ENCODE measurements at places on chromosomes 11 and 22. TPM values are rescaled to one million over a fixed set of nuclear protein-coding genes. Genes with fewer than 3 reads are reported as not detected.

GRCh38 chr11:976431-977160 lies 50.9 kb downstream of the AP2A2 start:
- H3K4me1 ChIP-seq = no peaks in the 10 kb centered on the region
- H3K4me3 ChIP-seq = no peak overlapping the region
- H3K36me3 ChIP-seq = peaks cover 14% of the 10 kb centered on the region
- H3K27me3 ChIP-seq = no peaks in the 10 kb centered on the region

GRCh38 chr11:10659339-10660216 lies 34.0 kb downstream of the IRAG1 start:
- no peaks in the 10 kb centered on the region for H3K27me3 ChIP-seq
- peaks cover 58% of the 10 kb centered on the region for H3K4me1 ChIP-seq
- H3K36me3 ChIP-seq = no peaks in the 10 kb centered on the region
- H3K27ac ChIP-seq = peak overlapping the region; percentile 84

DNA sequence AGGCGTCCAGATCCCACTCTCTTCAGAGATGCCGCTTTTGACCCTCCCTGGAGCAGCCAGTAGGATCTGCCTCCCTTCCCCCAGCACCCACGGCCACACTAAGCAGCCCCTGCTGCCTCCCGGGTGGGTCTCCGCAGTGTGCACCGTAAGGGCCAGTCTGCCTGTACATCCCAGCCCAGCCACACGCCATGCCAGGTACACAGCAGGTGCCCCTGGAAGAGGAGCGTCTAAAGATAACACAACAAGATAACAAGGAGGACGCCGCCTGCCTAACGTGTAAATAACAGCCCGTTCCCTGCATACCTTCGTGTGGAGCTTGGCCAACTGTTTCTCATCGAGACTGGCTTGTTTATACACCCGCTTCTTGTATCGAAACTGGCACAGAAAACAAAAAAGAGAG lies 139.4 kb downstream of the SHANK2 start:
- no peaks in the 10 kb centered on the region for H3K4me1 ChIP-seq
- H3K36me3 ChIP-seq = no peaks in the 10 kb centered on the region
- no peak for DNase-seq
- H3K27ac ChIP-seq = no peak overlapping the region

GRCh38 chr22:49209452-49210195 lies 618.0 kb downstream of the BRD1 start:
- H3K4me3 ChIP-seq = no peak overlapping the region
- no peak overlapping the region for H3K27ac ChIP-seq
- no peaks in the 10 kb centered on the region for H3K36me3 ChIP-seq

GRCh38 chr11:48150213-48150612 lies 66.4 kb upstream of the OR4B1 start:
- H3K4me3 ChIP-seq = no peak overlapping the region
- DNase-seq = no peak
- H3K27me3 ChIP-seq = no peaks in the 10 kb centered on the region
- no peak overlapping the region for H3K27ac ChIP-seq
- H3K36me3 ChIP-seq = peaks cover 72% of the 10 kb centered on the region

GRCh38 chr11:102240502-102240901 lies 76.8 kb upstream of the BIRC3 start:
- no peaks in the 10 kb centered on the region for H3K4me1 ChIP-seq
- H3K27me3 ChIP-seq = no peaks in the 10 kb centered on the region
- H3K4me3 ChIP-seq = no peak overlapping the region
- DNase-seq = no peak
- H3K27ac ChIP-seq = no peak overlapping the region

GRCh38 chr11:70210051-70210501 lies 7.0 kb downstream of the FADD start:
- peaks cover 4% of the 10 kb centered on the region for H3K4me1 ChIP-seq
- no peak overlapping the region for H3K4me3 ChIP-seq
- peaks cover 52% of the 10 kb centered on the region for H3K36me3 ChIP-seq
- no peak overlapping the region for H3K27ac ChIP-seq

DNA sequence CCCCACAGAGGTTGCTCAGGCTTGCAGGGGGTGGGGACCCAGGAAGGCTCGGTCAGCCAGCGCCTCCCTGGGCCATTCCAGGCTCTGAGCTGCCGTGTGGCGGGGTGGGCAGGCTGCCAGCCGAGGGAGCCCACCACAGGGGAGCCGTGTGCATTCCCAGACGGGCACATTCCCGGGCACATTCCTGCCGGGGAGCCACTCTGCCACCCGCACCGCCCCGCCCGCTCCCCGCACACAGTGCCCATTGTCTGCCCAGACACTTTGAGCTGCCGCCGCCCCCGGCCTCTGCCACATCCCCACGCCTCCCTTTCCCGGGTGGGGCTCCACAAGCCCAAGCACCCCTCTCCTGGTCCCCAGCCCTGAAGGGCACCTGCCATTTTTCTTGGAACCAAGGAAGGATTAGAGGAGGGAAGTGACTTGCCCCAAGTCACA lies 27.4 kb downstream of the RPL3 start:
- no peak for DNase-seq
- no peaks in the 10 kb centered on the region for H3K27me3 ChIP-seq
- H3K4me3 ChIP-seq = no peak overlapping the region
- peaks cover 52% of the 10 kb centered on the region for H3K4me1 ChIP-seq

- no peaks in the 10 kb centered on the region for H3K4me1 ChIP-seq
- no peak for DNase-seq
- no peak overlapping the region for H3K4me3 ChIP-seq
Observed at GRCh38 chr11:9020916-9021315, 17.1 kb upstream of the NRIP3 start.

DNA sequence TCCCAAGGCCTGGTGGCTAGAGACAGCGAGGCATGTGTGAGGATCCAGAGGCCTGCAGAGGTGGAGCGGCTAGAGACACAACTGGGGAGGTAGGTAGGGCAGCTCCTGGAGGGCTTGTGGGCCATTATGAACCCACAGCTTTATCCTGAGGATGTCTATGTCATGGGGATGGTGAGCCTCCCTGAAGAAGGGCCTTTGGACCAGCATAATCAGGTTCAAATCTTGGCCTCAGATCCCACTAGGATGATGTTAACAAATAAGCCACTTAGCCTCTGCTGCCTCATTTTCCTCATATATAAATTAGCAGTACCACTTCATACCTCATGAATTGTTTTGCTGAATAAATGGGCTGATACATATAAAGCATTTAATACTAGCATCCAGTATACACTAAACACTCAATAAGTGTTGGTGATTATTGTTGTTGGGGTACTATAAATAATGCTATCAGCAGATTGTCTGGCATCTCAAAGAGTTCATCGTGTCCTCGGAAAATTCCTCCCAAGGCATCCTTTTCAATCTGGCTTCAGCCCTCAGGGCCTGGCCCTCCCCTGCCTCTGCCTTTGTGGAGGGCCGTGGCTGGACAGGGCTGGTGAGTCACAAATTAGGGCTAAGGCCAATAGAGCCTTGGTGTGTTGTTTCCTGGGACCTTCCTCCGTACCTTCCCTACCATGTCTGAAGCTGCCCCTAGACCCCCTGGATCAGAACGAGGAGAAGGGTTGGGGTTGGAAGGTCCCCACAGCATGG lies 30.9 kb upstream of the LRRC32 start:
- DNase-seq = peak; percentile 53
- H3K27ac ChIP-seq = no peak overlapping the region
- H3K27me3 ChIP-seq = no peaks in the 10 kb centered on the region
- H3K4me3 ChIP-seq = no peak overlapping the region

GRCh38 chr11:18785411-18785810 lies 6.2 kb downstream of the PTPN5 start:
- H3K4me1 ChIP-seq = no peaks in the 10 kb centered on the region
- H3K36me3 ChIP-seq = no peaks in the 10 kb centered on the region
- no peak overlapping the region for H3K4me3 ChIP-seq
- H3K27ac ChIP-seq = no peak overlapping the region

DNA sequence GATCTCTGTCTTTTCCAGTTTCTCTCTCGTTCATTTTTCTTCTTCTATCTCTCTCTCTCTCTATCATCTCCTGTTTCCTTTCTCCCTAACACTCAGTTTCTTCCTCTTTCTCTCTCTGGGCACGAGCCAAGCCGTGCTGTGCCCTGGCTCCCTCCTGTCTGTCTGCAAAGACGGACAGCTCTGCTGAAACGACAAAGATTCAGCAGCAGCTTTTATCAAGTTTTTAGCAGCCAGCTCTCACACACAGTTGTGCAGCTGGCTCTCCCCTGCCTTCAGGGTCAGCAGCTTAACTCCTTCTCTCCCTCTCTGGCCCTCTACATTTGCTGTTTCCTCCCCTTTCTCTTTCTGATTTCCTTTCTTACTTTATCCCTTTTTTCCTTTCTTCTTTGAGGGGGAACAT lies 352.0 kb upstream of the MPPED2 start:
- H3K4me1 ChIP-seq = no peaks in the 10 kb centered on the region
- no peaks in the 10 kb centered on the region for H3K27me3 ChIP-seq
- no peak for DNase-seq
- H3K27ac ChIP-seq = no peak overlapping the region
- no peaks in the 10 kb centered on the region for H3K36me3 ChIP-seq

GRCh38 chr11:69292221-69292648 lies 1.7 kb upstream of the MYEOV start:
- no peak overlapping the region for H3K4me3 ChIP-seq
- peaks cover 9% of the 10 kb centered on the region for H3K4me1 ChIP-seq
- H3K27ac ChIP-seq = no peak overlapping the region
- H3K27me3 ChIP-seq = no peaks in the 10 kb centered on the region
- H3K36me3 ChIP-seq = 0 out of 2 replicates have a peak, but pooled peaks cover 3% of the 10 kb centered on the region
- peak; percentile 58 for DNase-seq

DNA sequence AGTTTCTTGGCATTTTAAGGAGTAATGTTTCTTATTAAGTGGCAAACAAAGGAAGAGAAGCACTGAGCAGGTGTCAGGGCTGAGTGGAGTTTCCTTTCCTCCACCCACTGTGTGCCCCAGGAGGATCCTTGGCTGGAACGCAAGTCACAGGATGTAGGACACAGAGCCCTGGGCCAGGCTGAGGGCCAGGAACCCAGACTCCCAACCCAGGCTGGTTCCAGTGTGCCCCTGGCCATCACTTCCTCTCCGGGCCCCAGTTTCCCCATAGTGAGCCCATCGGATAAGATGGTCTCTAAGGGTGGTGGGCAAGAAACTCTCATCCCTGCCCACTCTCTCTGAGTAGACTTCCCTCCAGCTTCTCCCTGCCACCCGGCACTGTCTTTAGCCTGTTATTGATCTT lies 45.3 kb downstream of the LMO1 start:
- no peak overlapping the region for H3K27ac ChIP-seq
- no peaks in the 10 kb centered on the region for H3K4me1 ChIP-seq
- no peak overlapping the region for H3K4me3 ChIP-seq
- DNase-seq = no peak

GRCh38 chr22:29394931-29395581 lies 6.7 kb upstream of the AP1B1 start:
- no peak overlapping the region for H3K27ac ChIP-seq
- H3K4me1 ChIP-seq = no peaks in the 10 kb centered on the region
- no peak overlapping the region for H3K4me3 ChIP-seq
- DNase-seq = peak; percentile 55
- H3K36me3 ChIP-seq = no peaks in the 10 kb centered on the region

GRCh38 chr11:44780940-44781631 lies 54.3 kb downstream of the TSPAN18 start:
- H3K36me3 ChIP-seq = no peaks in the 10 kb centered on the region
- no peak overlapping the region for H3K4me3 ChIP-seq
- DNase-seq = no peak

GRCh38 chr22:24176630-24177029 lies 4.7 kb upstream of the SUSD2 start:
- H3K27ac ChIP-seq = no peak overlapping the region
- no peak for DNase-seq
- no peak overlapping the region for H3K4me3 ChIP-seq
- H3K36me3 ChIP-seq = peaks cover 66% of the 10 kb centered on the region
- H3K27me3 ChIP-seq = no peaks in the 10 kb centered on the region

GRCh38 chr11:3135481-3136440 lies 29.3 kb downstream of the OSBPL5 start:
- peaks cover 7% of the 10 kb centered on the region for H3K4me1 ChIP-seq
- peaks cover 28% of the 10 kb centered on the region for H3K36me3 ChIP-seq
- H3K27ac ChIP-seq = no peak overlapping the region
- no peak overlapping the region for H3K4me3 ChIP-seq
- DNase-seq = no peak
- H3K27me3 ChIP-seq = no peaks in the 10 kb centered on the region

- no peaks in the 10 kb centered on the region for H3K4me1 ChIP-seq
- no peaks in the 10 kb centered on the region for H3K36me3 ChIP-seq
- no peak for DNase-seq
- no peaks in the 10 kb centered on the region for H3K27me3 ChIP-seq
Observed at GRCh38 chr11:75083217-75083605, 13.5 kb downstream of the OR2AT4 start.

GRCh38 chr22:49454726-49455125 lies 372.9 kb downstream of the BRD1 start:
- no peak overlapping the region for H3K4me3 ChIP-seq
- H3K27ac ChIP-seq = no peak overlapping the region
- DNase-seq = no peak

DNA sequence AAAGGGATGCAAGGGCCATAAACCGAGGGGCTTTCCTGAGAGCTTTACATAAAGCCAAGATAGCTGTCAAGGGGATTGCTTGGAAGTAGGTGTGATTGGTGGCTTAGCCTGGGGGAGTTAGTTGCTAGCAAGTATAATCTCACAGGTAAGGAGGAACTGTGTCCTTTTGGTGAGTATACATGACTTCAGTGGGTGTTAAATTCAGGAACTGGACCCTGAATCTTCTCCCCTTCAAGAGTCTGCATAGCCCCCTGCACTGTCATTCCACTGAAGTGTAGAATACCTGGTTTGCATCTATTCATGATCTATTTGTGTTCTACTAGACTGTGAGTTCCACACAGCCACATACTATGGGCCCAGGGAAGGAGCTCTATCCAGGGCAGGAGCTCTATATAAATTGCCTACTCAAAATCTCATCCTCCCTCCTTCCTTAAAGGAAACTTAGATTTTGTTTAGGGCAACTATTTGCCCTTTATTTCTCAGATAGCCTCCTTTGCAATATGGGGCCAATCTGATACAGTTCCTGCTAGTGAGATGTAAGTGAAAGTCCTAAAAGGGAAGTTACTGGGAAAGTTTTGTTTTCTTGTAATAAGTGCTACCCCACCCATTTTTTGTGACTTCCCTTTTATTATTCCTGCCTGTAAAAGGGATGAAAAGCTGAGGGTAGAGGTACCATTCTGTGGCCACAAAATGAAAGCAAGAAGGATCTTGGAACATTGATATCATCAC lies 120.5 kb downstream of the PGR start:
- H3K36me3 ChIP-seq = no peaks in the 10 kb centered on the region
- DNase-seq = no peak
- no peak overlapping the region for H3K4me3 ChIP-seq
- no peak overlapping the region for H3K27ac ChIP-seq
- no peaks in the 10 kb centered on the region for H3K27me3 ChIP-seq

- no peaks in the 10 kb centered on the region for H3K36me3 ChIP-seq
- no peaks in the 10 kb centered on the region for H3K27me3 ChIP-seq
- no peak overlapping the region for H3K4me3 ChIP-seq
- no peak overlapping the region for H3K27ac ChIP-seq
- DNase-seq = no peak
Observed at GRCh38 chr11:122305426-122306320, 189.7 kb upstream of the BLID start.

B3GAT1 gene
- total RNA-seq = not detected

GNG3 gene
- not detected for total RNA-seq

FGF4 gene
- not detected for total RNA-seq

SNX32 gene
- total RNA-seq = 0.16 TPM

OR51E2 gene
- 0.21 TPM for total RNA-seq

RTN4R gene
- total RNA-seq = not detected

OR52E8 gene
- not detected for total RNA-seq

SLC22A6 gene
- not detected for total RNA-seq

MS4A2 gene
- total RNA-seq = not detected

DYNC2H1 gene
- total RNA-seq = 2.2 TPM

MMP8 gene
- not detected for total RNA-seq
